Eye (tissue), 1 donor: ENCODE measurements at places on chromosomes 3 and 15.

- DNase-seq, result no peak
Observed at GRCh38 chr3:100106094-100106493, 8.2 kb downstream of the FILIP1L start.

GRCh38 chr3:50299638-50299928, 378 bp upstream of the HYAL3 start:
- no peak for DNase-seq

- DNase-seq, result no peak
Observed at GRCh38 chr3:36457667-36458066, 77.4 kb downstream of the STAC start.

DNA sequence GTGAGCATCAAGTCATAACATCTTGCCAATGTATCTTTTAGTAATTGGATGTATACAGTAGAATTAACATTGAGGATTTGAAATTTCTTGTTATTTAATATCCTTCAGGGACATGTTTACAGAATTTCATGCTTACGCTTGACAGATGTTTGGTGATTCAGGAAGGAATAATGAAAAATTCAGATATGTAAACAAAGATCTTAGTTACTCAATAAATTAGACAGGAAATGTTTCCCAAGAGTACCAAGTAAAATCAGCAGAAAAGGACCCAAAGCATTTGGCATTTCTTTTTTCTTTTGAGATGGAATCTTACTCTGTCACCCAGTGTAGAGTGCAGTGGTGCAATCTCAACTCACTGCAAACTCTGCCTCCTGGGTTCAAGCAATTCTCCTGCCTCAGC, 4.7 kb upstream of the COL6A5 start:
- no peak for DNase-seq

DNA sequence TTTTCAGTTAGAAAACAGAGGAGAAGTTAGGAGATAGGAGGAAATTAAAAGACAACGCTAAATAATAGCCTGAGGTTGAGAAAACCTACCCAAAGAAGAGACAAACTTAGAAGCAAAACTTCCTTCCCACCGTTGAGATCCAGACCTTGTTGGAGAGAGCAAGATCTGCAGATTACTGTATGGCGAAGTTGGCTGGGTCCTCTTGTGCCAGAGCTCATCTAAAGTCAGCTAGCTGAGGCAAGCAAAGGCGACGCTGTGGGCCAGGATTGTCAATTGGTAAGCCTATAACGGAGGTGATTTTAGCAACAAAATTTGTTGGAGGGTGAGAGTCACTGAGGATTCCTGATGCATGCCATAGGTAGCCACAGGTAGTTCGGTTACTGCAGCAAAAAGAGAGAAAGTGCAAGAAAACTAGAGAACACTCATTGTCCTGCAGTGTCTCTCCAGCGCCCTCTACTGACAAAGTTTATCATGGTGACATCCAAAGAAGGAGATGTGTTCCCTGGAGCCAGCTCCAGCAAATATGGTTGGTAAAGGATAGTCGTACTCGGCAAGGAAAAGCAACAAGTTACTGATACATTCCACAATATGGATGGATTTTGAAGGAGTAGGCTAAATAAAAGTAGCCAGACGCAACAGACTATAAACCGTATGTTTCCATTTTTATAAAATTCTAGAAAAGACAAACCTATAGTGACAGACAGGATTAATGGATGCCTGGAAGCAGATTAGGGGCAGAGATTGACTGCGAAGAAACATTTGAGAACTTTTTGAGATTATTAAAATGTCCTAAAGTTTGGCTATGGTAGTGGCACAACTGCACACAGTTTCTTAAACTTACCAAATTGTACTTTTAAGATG, 9.8 kb upstream of the OR5K4 start:
- DNase-seq, result peak; percentile 44
